ENCODE measurements at places on chromosomes 2 and 18. TPM values are rescaled to one million over a fixed set of nuclear protein-coding genes. Genes with fewer than 3 reads are reported as not detected.

- no peak for DNase-seq
- H3K27me3 ChIP-seq = peaks cover 19% of the 10 kb centered on the region
- peaks cover 31% of the 10 kb centered on the region for H3K4me1 ChIP-seq
- H3K36me3 ChIP-seq = no peaks in the 10 kb centered on the region
- no peak overlapping the region for H3K27ac ChIP-seq
These were observed 1.8 kb downstream of the SCN9A start for GRCh38 chr2:166373951-166374350.

The APLF gene
- 11.6 TPM for total RNA-seq

- no peak for DNase-seq
- H3K27ac ChIP-seq = no peak overlapping the region
- no peak overlapping the region for H3K4me3 ChIP-seq
- H3K36me3 ChIP-seq = no peaks in the 10 kb centered on the region
These were observed 51.3 kb upstream of the SLC35F5 start for GRCh38 chr2:113807721-113808120.

The MARCHF7 gene
- 113 TPM for total RNA-seq

DNA sequence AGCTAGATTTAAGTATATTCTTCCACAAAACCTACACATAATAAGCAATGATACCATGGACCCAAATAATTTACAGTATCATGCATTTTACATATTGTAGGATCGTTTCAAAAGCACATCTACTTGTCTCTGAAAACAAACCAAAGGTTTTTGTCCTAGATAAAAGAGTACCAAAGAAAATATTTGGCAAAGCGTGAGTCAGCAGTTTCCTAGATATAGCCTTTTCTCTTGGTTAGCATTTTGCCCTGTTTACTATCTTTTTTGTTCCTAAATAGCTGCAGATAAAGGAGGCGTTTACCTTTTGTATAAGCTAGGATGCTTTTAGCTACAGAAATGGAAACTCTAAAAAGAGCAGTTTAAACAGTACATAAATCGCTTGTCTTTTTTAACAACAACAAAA lies 305.8 kb upstream of the GULP1 start:
- H3K4me1 ChIP-seq = peaks cover 7% of the 10 kb centered on the region
- no peak overlapping the region for H3K27ac ChIP-seq
- no peak overlapping the region for H3K4me3 ChIP-seq
- no peaks in the 10 kb centered on the region for H3K36me3 ChIP-seq
- H3K27me3 ChIP-seq = no peaks in the 10 kb centered on the region
- no peak for DNase-seq

GRCh38 chr18:55084550-55084949 lies 125.3 kb upstream of the CCDC68 start:
- H3K27ac ChIP-seq = no peak overlapping the region
- no peak overlapping the region for H3K4me3 ChIP-seq
- no peak for DNase-seq
- H3K4me1 ChIP-seq = no peaks in the 10 kb centered on the region
- no peaks in the 10 kb centered on the region for H3K36me3 ChIP-seq
- peaks cover 13% of the 10 kb centered on the region for H3K27me3 ChIP-seq

The LDLRAD4 gene
- 3.4 TPM for total RNA-seq

- no peak for DNase-seq
- peak overlapping the region; percentile 19 for H3K27ac ChIP-seq
- peaks cover 22% of the 10 kb centered on the region for H3K4me1 ChIP-seq
- no peak overlapping the region for H3K4me3 ChIP-seq
These were observed 3.8 kb downstream of the CATIP start for GRCh38 chr2:218360453-218360852.

DNA sequence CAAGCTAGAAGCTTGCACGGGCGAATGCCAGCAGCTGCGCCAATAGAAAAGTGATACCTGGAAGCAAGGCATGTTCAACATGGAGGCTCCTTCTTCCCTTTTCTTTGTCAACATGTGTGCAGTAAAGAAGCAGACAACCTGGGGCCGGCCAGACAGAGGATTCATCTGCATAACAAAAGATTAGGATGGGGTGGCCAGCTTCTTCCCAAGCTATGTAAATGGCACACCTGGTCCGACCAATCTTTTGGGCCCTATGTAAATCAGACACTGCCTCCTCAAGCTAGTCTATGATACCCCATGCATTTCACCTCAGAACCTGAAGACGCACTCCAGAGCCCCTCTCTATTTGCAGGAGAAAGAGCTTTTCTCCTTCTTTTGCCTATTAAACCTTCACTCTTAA lies 66.4 kb upstream of the TGFA start:
- no peak overlapping the region for H3K4me3 ChIP-seq
- H3K36me3 ChIP-seq = no peaks in the 10 kb centered on the region
- no peak overlapping the region for H3K27ac ChIP-seq
- peaks cover 25% of the 10 kb centered on the region for H3K27me3 ChIP-seq

GRCh38 chr2:66477135-66477842 lies 42.4 kb downstream of the MEIS1 start:
- H3K4me3 ChIP-seq = no peak overlapping the region
- peaks cover 41% of the 10 kb centered on the region for H3K4me1 ChIP-seq
- no peaks in the 10 kb centered on the region for H3K27me3 ChIP-seq
- no peak for DNase-seq

All from progenitor cell of endocrine pancreas (in vitro differentiated cells).